ENCODE measurements at places on chromosomes 5 and 9.

GRCh38 chr5:80623999-80624398 is 30.5 kb upstream of the MSH3 start:
- DNase-seq, result peak; percentile 62

DNA sequence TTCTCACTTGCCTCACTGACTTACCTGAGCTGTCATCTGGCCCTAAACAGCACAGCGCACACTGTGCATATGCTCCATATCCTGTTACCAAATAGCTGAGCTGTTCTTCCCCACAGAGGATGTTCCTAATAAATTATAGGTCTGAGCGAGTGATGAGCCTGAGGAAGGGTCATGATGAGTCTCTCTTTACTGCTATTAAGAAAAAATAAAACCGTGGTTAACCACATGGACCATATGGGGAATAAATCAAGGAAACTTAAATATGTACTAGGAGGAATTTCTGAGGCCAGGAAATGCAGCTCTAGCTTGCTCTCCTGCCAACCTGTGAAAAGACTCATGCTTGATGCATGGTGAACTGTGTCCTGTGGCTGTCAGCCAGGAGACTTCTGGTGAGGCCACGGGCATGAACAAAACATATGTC is 424.8 kb upstream of the DMAC1 start:
- no peak for DNase-seq

DNA sequence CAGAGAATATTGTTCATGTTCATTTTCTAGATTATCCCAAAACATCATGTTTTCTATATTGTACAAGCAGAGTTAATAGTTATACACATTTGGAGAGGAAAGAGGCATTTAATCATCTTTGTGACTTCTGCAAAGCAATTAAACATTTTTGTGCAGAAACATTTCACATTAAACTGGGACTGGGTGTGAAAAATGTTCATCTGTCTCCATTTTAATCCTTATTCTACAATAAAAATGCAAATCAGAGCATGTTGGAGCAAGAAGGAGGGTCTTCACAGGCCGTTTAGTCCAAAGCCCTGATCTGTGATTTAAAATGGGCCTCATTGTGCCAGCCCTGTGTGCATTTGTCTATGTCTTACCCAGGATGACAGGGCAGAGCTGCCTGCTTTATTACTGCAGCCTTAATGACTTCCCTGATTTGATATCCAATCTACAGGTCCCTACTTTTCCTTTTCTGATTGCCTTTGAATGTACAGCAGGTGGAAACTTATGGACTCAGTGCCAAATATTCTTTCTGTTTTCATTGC is 183.5 kb downstream of the CAVIN4 start:
- DNase-seq, result no peak

- DNase-seq, result peak; percentile 86
These were observed 408.1 kb downstream of the GADD45G start for GRCh38 chr9:90012949-90013348.

- no peak for DNase-seq
These were observed 42.7 kb upstream of the RETREG1 start for GRCh38 chr5:16659536-16659935.

DNA sequence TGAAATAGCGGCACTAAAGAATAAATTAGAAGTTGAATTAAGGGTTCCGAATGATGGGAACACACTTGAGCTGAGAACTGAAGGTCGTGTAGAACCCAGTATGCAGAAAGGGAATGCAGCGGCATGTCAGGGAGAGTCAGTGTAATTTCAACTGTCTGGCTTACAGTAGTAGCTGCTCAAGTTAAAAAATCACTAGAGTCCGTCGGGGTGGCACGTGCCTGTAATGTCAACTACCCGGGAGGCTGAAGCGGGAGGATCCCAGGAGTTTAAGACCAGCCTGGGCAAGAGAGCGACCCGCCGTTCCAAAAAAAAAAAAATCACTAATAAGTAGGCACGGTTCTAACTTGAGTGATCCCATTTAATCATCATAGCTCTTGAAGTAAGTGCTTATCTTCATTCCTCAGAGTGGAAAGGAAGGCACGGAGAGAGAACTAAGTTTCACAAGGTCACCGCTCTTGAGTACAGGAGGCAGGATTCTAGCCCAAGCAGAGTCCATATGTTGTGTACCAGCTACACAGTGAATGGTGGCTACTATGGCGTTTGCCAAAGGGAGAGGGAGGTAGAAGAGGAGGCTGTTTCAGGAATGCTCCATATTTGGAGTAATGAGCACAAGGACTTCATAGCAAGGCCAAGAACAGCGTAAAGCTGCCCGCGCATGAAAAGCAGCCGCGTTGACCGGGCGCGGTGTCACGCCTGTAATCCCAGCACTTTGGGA is 831 bp downstream of the RMRP start:
- DNase-seq, result peak; percentile 86

GRCh38 chr5:141003791-141004611 is 37.7 kb downstream of the PCDHAC2 start:
- DNase-seq, result peak; percentile 98

DNA sequence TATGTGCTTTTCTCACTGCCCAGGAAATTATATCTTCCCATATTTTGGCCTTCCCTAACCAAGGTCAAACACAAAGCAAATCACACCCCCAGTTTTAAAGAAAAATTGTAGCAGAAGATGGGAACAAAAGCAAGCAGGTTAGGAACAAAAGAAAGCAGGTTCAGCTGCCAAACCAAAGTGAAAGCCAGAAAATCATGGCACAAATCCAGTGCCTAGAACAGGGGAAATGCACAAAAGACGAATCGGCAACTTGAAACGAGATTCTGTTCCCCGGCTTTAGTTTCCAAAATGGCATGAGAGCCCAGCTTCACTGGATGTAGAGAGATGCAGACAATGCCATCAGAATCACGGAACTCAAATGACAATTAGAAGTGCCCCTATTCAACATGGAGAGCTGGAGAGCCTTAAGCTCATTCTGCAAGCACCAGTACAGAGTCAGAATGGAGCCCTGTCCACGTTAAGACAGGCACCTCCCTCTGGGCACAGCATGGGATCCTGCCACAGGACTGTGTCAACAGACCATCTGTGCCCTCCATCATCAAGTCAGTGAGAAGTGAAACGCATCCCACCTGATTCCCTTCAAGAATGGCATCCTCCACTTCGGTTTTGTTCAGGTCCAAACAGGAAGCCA is 13.8 kb downstream of the DNAH5 start:
- DNase-seq, result no peak

- DNase-seq, result no peak
These were observed 51.5 kb downstream of the C9orf152 start for GRCh38 chr9:110156416-110156815.

GRCh38 chr5:33927685-33928084 is 8.5 kb upstream of the RXFP3 start:
- no peak for DNase-seq

DNA sequence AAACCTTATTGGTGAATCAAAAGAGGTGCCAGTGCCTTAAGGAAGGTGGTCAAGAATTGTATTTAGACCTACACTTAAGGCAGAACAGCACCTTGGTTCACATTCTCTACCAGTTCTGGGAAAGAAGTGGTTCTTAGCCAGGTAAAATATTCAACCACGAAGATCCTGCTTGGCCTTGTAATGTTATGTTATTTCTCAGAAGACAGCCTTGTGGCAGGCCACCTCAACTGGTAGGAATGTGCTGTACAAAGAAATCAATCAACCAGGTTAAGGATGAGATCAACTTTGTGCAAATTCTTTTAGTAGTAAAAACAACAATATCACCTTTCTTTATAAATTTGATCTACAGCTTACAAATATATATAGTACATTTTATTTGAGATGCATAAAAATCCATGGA is 246.8 kb downstream of the ARRDC3 start:
- no peak for DNase-seq

DNA sequence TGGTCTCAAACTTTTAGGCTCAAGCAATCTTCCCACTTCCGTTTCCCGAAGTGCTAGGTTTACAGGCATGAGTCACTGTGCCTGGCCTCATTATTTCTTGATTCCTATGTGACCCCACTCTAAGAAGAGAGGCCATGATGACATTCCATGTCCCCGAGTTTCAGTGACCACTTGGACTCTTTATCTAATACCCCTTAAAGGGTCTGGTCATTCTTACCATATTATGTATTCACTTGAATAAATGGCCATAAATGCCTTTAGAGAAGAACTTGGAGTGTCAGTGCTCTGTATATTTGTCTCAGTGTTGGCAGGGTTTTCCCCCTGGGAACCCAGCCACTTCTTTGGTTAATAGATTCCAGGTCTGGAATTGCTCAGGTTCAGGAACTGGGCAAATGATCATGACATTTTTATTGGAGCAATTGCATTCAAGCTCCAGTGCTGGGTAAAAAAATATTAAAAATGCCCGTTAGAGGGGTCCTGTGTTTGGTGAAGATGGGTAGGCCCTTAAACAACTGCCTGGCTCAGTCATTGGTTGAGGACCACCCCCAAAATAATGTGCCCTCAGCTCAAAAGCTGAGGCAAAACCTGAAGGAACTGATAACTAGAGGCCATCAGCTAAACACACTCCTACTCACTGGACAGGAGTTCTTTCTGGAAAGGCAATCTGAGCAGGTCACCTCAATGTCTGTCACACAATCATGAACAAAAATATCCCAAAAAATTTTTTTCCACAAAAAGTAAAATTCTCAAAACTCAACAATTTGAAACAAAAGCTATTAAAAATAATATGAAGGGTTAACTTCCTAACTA is 186.6 kb upstream of the ZNF608 start:
- no peak for DNase-seq

Measured in DMS53 (cell line).